Anterior cingulate cortex (tissue), 58 donors: ENCODE measurements at places on chromosomes 4 and X.
A peak's percentile ranks its signal among the peaks of the same experiment; 100 is the strongest.

- peak; percentile 88 for DNase-seq
These were observed 69.3 kb downstream of the MGST2 start for GRCh38 chr4:139734875-139735380.

DNA sequence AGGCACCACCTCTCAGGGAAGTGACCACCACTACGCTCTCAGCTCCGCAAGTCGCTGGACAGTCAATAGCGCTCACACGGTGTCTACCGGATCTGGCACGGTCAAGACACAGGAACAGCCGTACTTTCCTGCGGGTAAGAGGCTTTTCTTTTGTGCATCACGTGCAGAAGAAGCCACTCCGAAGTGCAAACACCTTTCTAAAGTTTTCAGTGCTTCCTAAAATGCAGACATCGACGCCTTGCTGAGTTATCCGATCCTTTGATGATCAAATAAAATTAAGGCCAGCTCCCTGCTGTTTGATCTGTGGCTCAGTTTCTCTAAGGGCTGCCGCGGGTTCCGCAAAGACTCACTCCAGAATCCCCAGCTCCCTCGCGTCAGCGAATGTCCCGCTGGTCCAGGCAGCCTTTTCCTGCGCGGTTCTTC, 71.8 kb downstream of the FBXO8 start:
- DNase-seq = no peak

DNA sequence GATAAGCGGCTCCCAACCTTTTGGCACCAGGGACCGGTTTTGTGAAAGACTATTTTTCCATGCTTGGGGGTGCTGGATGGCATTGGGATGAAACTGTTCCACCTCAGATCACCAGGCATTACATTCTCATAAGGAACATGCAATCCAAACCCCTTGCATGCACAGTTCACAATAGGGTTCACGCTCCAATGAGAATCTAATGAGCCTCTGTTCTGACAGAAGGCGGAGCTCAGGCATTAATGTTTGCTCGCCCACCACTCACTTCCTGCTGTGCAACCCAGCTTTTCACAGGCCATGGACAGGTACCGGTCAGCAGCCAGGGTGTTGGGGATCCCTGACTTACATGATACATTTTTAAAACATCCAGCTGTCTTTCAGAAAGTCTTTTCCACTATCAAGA, 187.3 kb downstream of the SLC39A8 start:
- DNase-seq = no peak

DNA sequence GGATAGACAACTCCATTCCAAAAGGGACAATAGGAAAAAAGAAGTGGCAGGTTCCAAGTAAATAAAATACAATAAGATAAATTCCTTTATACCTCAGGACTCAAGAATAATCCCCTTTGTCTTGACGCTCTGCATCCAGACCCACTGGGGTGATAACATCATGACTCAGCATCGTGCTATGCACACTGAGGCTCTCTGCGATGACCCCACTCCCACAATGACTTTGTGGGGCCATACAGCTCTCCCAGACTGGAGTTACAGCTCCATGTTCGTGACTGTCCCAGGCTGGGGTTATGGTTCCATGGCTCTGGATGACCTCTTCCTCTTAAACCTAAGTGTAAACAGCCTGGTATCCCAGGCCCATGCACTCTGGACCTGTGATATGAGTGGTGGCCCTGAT, 254.5 kb upstream of the ADGRL3 start:
- no peak for DNase-seq

DNA sequence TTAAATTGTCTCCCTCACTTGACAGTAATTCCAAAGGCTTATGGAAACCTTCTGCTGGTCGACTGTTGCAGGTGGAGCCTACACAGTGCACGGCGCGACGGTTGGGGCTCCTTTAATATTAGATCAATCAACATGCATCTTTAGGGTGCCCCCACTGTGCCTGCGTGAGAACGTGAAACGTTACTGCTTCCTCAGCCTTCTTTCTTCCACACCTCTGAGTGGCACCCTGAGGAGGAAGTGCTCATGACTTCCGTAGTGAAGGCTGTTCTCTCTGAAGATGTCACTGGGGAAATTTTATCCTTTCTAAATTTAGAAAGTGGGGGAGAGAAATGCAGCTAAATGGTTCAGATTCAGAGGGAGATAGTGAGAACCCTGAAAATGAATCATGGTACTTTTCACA, 184.0 kb upstream of the ZFP42 start:
- DNase-seq = no peak

- no peak for DNase-seq
These were observed 166.4 kb downstream of the ARHGAP6 start for GRCh38 chrX:11499076-11500044.

DNA sequence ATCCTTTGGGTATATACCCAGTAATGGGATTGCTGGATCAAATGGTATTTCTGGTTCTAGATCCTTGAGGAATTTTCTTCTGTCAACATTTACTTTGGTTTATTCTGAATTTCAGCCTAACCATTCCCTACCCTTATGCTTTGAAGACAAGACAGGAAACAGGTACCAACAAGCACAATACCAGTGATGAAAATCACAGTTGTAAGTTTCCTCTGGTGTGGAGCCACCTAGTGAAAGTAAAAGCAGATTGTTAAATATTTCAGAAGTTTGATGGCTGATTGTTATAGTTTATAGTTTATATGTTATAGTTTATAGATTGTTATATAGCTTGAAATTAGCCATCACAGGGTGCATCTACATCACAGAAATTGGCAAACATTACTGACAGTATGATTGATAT, 104.5 kb upstream of the AGA start:
- no peak for DNase-seq

DNA sequence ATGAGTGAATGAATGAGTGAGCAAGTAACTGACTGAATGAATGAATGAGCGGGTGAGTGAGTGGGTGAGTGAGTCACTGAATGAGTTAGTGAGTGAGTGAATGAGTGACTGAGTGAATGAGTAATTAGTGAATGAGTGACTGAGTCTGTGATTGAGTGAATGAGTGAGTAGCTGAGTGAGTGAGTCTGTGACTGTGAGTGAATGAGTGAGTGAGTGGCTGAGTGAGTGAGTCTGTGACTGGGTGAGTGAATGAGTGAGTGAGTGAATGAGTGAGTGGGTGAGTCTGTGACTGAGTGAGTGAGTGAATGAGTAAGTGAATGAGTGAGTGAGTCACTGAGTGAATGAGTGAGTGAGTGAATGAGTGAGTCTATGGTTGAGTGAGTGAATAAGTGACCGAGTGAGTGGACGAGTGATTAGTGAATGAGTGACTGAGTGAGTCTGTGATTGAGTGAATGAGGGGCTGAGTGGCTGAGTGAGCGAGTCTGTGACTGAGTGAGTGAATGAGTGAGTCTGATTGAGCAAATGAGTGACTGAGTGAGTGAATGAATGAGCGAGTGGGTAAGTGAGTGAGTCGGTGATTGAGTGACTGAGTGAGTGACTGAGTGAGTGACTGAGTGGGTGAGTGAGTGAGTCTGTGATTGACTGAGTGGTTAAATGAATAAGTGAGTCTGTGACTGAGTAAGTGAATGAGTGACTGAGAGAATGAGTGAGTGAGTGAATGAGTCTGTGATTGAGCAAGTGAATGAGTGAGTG, 223.0 kb upstream of the PSAPL1 start:
- DNase-seq = no peak

DNA sequence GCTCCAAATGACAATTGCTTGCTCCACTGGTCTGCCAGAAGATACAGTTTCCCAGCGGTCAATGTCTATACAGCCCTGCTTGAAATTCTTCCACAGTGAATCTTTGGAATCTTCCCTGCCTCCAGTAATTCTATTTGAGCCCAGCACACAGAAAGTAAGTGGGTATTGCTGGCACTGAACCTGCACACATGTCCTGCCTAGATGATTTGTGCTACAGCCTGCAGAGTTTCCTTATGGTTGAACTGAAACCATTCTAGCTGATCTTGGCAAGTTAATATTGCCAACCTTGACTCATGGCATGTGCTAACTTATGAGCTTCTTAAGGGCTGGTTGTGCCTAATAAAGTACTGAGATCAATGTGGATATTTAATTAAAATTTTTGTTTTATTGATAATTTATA, 553.8 kb upstream of the GNPDA2 start:
- no peak for DNase-seq

DNA sequence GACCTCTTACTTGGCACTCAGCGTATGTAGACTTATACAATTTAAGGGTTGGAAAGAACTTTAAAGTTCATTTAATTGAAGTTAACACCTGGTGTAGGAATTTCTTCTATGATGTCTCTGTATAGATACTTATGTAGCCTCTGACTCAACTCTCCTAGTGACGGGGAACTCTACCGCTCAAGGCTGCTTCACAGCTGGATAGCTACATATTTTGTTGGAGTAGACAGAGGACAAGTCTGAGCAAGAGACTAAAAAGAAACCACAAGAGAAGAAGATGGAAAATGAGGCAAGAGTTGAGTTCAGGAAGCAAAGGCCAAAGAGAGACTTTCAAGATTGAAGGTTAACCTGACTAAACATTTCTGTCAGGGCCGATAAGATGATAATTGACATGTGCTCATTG, 52.6 kb downstream of the GPR50 start:
- DNase-seq = no peak
